Activated naive CD4-positive, alpha-beta T cell (primary cell): ENCODE measurements at places on chromosomes 1 and 21.

- no peak for DNase-seq
These were observed 56.4 kb downstream of the DIP2A start for GRCh38 chr21:46515109-46515508.

DNA sequence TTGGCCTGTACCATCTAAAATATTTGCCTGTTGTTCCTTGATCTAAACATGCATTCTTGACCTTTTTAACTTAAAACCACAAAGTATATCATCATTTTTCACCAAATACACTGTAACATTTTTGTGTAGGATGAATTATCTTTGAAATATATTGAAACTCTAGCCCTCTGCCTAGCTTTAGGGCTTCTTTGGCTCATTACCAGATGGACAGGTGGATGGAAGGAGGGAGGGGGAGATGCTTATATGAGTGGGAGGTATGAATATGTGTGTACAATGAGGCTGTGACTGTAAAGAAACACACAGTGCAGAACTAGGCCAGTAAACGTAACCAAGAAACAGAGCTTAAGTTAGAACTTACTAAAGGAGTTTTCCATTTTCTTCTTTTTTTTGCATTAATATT is 118.5 kb downstream of the ESRRG start:
- DNase-seq = no peak

- DNase-seq = no peak
These were observed 9.0 kb downstream of the CFAP298 start for GRCh38 chr21:32603131-32603530.

- no peak for DNase-seq
These were observed 31.0 kb downstream of the UMODL1 start for GRCh38 chr21:42102076-42102475.

- no peak for DNase-seq
These were observed 29.8 kb upstream of the RNF186 start for GRCh38 chr1:19844731-19845495.

DNA sequence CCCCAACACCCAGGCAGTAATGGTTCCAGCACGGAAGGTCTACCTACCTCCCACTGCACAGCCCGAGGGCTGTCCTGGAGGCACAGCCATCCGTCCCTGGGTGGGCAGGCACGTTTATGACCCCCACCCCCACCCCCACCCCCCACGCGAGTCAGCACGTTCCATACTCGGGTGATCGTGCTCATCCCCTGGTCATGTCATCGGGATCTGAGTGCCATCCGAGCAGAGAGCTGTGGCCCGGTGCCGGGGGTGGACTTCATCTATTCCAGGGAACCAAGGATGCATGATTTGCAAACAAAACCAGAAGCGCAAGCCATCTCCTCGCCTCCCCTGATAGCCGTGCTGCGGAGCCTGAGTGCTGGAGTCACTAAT is 1.1 kb downstream of the TSPEAR start:
- no peak for DNase-seq

GRCh38 chr1:17212487-17213121 is 7.7 kb downstream of the PADI1 start:
- peak; percentile 59 for DNase-seq

- no peak for DNase-seq
These were observed 33.6 kb upstream of the ADARB1 start for GRCh38 chr21:45040739-45041138.

DNA sequence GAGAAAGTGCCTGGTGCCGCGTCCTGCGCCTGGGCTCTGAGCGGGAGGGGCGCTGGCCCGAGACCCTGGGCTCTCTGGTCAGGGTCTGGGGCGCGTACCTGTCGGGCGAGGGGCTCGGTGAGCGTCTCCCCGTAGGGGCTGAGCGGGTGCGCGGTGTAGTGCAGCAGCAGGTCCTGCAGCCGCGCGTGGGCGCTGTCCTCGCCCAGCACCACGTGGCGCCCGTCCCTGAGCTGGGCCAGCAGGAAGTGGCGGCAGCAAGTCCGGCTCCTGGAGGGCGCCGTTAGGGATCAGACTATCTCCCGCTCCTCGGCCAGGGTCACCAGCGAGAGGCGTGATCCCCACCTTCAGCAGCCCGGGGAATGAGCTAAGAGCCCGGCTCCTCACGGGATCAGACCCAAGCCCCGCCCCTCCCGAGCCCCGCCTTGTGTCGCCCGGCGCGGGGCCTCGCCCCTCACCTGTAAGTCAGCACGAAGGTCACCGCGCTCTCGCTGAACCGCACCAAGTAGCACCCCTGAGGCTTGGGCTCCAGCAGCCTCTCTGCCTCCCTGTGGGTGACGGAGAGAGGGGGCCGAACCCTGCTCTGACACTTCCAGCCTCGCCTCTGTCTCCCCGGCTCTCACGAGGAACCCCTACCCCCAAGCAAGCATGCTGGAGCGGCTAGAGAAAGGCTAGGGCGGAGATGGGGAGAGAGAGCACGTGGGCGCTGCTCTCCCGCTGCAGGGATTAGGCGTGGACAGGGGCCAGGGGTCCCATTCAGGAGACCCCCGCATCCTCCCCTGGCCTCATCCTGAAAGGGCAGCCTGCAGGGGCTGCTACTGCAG is 2.7 kb downstream of the SH2D2A start:
- peak; percentile 42 for DNase-seq

- no peak for DNase-seq
These were observed 8.8 kb upstream of the NENF start for GRCh38 chr1:212423879-212424278.

- DNase-seq = no peak
These were observed 11.9 kb downstream of the EXTL2 start for GRCh38 chr1:100882698-100883097.

GRCh38 chr1:166113630-166114029 is 53.2 kb downstream of the FAM78B start:
- DNase-seq = no peak

DNA sequence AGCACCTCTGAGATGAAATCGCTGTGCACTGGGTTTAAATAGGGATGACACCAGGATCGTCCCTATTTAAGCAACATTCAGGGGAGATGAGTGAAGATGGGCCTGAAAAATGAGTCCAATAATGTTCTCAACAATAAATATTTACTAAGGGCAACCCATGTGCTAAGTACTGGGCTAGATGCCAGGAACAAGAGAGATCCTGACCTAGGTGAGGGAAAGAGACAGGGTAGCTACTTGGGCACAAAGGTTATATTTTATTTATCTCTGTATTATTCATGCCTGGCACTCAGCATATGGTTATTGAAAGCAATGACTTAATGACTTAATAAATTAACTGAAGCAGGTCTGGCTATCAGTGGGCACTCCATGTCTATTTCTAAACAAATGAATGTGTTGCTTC is 27.4 kb upstream of the AVPR1B start:
- no peak for DNase-seq

- no peak for DNase-seq
These were observed 5.3 kb downstream of the PTTG1IP start for GRCh38 chr21:44867999-44868700.

DNA sequence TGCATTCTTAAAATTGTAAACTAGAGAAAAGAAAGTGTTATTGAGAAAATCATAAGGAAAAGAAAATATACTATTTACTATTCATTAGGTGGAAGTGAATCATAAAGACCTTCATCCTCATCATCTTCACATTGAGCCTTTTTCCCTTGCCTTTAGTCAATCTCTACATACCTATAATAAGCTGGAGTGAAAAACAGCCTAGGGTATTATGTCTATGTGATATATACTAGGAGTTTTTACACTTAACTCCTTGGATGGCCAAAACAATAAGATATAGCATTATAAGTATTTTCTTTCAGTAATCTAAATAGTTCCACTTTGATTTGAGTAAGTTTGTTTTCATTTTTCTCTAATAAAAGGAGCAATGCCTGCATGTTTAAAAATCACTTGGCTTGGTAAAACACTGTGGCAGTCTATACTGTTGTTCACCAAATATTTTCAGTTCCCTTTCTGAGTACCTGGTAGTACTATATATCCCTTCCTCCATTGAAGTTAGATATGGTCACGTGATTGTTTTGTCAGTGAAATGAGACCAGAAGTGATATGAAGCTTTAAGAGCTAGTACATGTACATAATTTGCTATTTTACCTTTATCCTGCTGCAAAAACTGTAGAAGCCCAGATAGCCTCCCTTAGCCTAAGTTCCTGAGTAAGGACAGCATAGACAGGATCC is 78.3 kb downstream of the CLEC20A start:
- DNase-seq = no peak

DNA sequence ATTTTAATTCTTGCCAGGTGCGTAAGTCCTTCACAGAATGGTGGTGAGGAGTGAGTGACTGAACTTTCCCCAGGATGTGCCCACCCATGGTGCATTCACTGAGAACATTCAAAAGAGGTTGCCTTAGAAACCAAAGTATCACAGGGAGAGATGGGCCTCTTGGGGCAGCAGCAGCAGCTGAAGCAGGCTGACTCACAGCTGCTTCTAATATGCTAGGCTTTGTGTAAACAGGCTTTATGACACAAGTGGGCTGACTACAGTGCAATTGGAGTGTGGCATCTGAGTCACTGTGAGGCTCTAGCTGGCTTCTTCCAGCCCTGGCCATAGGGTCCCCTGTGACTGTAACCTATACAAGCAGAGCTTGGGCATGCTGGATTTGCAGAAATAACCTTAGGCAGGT is 12.6 kb downstream of the PIGP start:
- DNase-seq = no peak

DNA sequence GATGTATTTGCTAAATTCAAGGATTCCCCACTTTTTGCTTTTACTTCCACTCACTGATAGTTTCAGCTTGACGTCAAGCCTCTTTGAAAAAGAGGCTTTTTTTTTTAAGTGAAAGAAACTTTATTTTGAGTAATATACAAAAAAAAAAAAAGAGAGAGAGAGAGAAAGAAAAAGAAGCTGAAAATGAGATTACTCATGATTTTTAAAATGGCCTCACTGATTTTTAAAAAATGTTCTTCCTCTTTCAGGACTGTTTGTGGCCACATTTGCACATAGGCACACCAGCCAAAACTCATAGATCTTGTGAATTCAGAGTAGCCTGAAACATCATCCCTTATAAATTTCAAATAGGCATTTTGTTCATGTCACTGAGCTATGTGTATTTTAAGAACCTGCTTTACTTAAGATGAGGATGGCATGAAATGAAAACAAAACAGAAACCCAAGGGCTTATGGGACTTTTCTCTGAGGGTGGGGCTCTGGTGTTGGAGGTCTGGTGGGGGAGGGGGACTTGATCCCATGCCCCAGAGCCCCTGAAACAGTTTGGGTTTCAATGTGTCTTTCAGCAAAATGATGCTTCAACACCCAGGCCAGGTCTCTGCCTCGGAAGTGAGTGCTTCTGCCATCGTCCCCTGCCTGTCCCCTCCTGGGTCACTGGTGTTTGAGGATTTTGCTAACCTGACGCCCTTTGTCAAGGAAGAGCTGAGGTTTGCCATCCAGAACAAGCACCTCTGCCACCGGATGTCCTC is 6.1 kb downstream of the ATF3 start:
- no peak for DNase-seq

GRCh38 chr1:240415532-240415931 is 196.4 kb downstream of the GREM2 start:
- no peak for DNase-seq

- DNase-seq = no peak
These were observed 35.7 kb downstream of the SDC3 start for GRCh38 chr1:30872948-30873263.
